ENCODE measurements at places on chromosomes 6 and 20.

GRCh38 chr6:157748839-157749571, 74.0 kb upstream of the SNX9 start:
- no peak for DNase-seq

GRCh38 chr20:16476032-16476431, 97.2 kb downstream of the KIF16B start:
- DNase-seq: no peak

DNA sequence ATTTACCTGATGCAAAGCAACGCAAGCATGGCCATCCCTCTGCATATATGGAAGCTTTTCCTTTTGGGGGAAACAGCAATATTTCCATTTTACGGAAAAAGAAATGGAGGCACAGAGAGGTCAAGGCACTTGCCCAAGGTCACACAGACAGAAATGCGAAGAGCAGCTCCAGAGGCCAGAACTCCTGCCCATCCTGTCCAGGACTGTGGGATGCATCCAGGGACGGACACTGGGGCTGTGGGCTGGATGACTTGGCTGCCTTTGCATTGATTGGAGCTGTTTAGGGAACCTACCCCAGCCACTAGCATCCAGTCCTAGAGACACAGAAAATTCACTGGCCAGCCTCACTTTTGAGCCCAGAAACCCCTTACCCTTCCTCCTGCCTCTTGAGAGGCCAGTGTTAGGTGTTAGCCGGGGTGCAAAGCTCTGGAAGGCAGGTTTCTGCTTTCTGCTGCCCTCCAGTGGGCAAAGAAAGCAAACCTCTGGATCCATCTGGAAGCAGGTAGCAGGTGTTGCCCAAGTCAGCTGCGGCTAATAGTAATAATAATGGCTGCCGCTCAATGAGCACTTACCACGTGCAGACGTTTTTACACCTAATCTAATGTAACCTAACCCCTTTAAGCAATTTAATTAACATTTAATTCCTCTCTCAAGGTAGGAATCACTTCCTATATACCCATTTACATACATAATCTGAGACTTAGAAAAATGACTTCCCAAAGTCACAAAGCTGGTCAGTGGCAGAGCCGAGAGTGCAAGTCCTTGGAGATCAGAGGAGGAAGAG, 31.7 kb upstream of the CCN5 start:
- DNase-seq: no peak

- DNase-seq: no peak
Observed at GRCh38 chr6:42264162-42264851, 46.6 kb upstream of the MRPS10 start.

- no peak for DNase-seq
Observed at GRCh38 chr20:39717936-39718335, 755.8 kb downstream of the DHX35 start.

GRCh38 chr20:52975803-52976531, 3.8 kb downstream of the TSHZ2 start:
- no peak for DNase-seq

GRCh38 chr6:117513778-117514365, 31.4 kb downstream of the DCBLD1 start:
- DNase-seq: no peak

GRCh38 chr6:72639920-72640614, 18.2 kb downstream of the KCNQ5 start:
- no peak for DNase-seq

DNA sequence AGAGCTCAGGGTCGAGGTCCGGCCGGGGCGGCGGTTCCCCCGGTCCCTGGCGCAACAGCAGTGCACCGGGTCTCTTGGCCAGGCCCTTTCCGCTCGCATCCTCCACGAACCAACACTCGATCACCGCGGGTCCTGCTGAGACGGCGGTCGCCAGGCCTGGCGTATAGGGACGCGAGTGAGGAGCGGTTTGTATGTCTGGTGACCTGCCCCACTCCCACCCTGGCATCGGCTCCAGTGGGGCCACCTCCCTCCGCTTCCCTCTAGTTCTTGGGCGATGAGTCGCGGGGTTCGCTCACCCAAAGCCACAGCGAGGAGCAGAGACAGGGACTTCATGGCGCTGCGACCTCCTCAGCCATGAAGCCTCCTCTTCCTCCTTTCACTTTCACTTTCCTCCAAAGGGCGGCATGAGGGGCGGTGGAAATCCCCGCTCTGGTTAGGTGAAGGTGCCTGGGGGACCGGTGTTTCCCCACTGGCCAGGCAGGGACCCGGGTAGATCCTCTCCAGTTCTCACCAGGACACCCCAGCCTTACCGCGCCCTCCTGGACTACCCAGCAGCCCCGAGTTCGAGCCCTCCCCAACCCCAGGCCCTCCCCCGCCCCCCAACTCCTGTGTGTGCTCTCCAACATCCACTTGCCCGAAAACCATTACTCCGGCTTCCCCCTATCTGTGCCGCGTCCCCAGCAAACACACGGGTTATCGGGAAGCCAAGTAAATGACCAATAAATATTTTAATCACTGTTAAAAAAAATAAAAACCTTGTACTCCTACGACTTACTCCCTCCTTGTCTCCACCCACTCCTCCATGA, at the start of gene TAPBP:
Gene TAPBP (minus strand): TSS at position 370 of the 806 bp plus-strand sequence. CDS start 37 bp downstream, at position 333.
- no peak for DNase-seq

- DNase-seq: no peak
Observed at GRCh38 chr6:121619987-121620740, 184.7 kb downstream of the GJA1 start.

- no peak for DNase-seq
Observed at GRCh38 chr6:70124882-70125545, 177.9 kb downstream of the COL9A1 start.

- no peak for DNase-seq
Observed at GRCh38 chr6:156795825-156796224, 18.6 kb downstream of the ARID1B start.

DNA sequence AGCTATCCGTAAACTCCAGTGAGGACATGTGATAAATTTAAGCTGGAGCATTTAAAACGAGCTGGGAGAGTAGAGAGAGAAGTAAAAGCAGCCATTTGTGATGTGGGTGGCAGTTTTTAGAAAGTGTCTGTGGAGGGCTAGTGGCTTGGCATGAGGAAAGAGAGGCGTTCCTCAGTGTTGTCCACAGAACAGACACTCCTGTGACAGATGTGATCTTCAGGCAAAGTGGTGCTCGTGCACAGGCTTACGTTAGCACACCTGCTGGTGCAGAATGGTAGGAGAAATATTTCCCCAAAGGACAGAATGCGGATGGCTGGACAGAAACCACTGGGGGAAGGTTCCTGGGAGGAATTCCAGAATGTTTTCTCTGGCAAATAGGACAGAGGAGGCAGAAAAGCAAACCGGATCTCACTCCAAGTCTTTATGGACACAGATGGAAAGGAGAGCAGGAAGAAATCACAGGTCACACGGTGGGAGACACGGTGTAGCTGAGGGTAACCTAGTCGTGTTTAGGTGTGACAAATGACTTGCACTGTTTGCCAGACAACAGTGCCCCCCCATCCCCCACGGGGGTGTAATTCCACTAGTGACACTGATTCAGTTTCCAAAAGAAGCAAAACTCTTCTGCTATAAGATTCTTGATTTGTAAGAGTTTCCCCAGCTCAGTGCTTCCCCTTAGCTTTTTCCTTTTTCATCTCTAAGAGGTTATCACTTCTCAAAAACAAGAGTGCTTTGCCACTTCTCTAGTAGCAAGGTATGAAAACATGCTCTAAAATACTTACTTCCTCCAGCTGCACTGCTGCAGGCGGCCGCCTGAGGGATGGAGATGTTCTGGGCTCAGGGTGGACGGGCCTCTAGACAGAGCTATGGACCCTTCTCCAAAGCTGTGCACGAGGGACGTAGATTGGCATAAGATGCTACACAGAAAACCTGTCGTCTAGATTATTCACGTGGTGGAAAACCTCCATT, 293.2 kb downstream of the QKI start:
- DNase-seq: no peak

GRCh38 chr6:323730-324088, 31.4 kb downstream of the DUSP22 start:
- no peak for DNase-seq

GRCh38 chr6:89385156-89385667, 26.9 kb downstream of the RRAGD start:
- no peak for DNase-seq

- DNase-seq: no peak
Observed at GRCh38 chr6:33926451-33926850, 122.6 kb upstream of the MLN start.

DNA sequence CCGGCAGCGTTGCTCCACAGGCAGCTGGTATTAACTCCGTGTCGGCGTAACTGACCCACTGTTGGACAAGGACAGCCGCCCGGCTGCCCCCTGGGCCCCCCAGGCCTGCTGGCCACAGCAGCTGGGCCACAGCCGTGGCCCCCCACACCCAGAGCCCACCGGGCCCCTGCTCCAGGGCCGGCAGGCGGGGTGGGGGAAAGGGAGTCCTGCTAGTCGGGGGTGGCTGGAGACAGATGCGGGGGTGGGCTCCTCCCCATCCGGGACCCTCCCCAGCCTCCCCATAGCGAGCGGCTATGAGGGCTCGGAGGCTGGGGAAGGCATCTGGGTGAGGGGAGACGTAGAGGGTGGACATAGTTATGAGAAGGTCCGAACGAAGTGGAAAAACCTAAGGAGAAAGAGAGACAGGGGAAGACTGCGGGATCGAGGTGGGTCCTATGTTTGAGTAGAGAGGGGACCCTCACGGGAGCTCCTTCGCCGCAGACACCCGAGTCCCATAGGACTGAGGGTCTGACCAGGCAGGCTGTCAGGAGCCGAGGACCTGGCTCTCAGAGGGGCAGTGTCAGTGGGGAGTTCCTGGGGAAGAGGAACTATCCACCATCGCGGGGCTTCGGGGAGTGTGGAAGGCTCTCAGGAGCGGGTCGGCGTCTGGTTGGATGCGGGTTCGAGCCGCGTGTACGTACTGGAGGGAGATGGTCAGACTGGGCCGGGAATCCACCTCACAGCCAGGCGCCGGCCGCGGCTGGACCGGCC, 511 bp downstream of the VARS1 start:
- no peak for DNase-seq

GRCh38 chr6:41535766-41536165, 10.4 kb upstream of the FOXP4 start:
- no peak for DNase-seq

Measured in NCI-H187 treated with DMSO at 0.1 percent for 48 hours (cell line).